ENCODE measurements at places on chromosomes 6 and 20.

DNA sequence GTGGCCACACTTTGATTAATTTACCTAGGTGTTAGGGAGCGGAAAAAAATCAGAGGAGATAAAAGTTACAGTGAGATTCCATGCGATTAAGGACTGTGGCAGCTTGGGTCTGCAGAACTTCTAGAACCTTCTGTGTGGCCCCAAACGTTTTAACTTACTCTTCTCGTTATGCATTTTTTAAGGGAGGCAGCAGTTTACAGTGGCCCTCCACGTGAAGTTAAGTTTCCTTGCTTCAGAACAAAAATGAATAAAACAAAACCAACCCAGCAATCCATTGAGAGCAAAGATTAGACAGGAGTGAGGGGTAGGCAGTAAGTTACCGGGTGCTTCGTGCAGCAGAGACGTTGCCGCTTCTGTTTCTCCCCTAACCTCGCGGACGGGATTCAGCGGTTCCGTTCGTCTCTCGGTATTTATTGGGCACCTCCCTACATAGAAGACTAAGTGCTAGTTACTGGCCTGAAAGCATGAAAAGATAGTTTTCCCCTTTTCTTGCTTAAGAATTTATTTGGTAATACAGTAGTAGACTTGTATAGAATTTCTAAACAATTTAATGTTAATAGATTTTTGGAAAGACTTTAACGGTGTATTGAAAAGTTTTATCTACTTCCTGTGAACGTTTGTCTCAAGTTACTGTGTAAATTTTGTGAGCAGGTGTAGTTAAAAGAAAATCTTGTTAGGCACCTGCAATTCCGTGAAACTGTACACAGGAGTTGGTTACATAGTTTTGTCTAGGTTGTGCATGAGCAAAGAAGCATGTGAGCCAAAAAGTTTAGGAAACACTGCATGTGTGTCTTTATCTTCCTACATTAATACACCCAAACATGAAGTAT lies 1.1 kb downstream of the BAG2 start:
- no peak for DNase-seq

- DNase-seq = no peak
Measured at GRCh38 chr6:106883808-106884262, 90.7 kb downstream of the CD24 start.

GRCh38 chr6:34324738-34325444 lies 67.6 kb downstream of the NUDT3 start:
- DNase-seq = no peak

DNA sequence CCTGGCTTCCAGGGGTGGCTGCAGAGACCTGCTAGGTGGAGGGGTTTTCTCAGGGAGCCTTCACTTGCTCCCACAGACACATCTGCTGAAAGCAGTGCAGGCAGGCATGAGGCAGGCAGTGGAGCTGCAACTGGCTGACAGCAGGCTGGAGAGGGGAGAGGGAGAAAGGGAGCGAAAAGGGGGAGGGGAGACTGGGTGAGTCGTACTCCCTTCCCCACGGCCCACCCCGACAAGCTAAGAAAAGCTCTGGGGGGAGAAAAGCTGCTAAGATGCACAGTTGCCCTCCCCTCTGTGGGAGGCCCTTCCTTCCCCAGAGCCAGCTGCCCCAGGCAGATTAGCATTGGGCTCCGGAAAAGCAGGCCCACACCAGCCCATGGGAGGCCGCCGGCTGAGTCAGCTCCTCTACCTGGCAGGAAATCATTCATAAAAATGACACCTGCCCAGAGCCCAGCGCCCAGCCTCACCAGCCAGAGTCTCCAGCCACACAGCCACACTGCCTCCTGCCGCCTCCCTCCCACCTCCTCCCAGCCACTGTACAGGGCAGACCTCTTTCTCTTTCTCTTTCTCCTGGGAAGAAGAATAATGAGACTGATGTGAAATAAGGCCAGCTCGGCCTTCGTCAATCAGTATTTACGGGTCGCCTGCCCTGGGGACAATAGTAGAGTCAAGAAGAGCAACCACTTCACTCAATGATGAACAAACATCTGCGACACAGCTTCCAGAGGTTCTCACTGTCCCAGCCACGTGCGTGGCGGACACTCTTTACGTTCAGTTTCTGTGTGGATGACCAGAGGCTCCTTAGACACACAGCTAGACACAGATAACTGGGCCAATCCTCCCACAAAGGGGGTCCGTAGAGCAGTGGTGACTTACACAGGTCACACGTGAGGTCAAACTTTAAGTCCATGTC lies 7.7 kb upstream of the C20orf203 start:
- no peak for DNase-seq

- no peak for DNase-seq
Measured at GRCh38 chr6:33668328-33668727, 43.2 kb downstream of the UQCC2 start.

DNA sequence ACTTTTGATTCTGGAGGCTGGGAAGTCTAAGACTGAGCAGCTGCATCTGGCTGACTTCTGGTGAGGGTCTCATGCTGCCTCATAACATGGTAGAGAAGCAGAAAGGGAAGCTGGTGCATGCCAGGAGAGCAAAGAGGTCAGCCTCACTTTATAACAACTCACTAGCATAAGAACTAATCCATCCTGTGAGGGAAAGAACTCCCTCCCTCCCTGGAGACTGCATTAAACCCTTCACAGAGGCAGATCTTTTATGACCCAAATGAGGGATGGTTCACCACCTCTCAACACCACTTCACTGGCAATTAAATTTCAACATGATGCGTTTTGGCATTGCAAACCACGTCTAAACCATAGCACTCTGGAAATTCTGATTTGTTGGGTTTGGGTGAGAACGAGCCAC lies 33.9 kb downstream of the STXBP5 start:
- DNase-seq = no peak

- no peak for DNase-seq
Measured at GRCh38 chr6:160215232-160215631, 43.4 kb downstream of the SLC22A2 start.

- no peak for DNase-seq
Measured at GRCh38 chr6:100229512-100229911, 235.2 kb downstream of the SIM1 start.
